T-helper 2 cell (primary cell): ENCODE measurements at places on chromosomes 7 and 10.

DNA sequence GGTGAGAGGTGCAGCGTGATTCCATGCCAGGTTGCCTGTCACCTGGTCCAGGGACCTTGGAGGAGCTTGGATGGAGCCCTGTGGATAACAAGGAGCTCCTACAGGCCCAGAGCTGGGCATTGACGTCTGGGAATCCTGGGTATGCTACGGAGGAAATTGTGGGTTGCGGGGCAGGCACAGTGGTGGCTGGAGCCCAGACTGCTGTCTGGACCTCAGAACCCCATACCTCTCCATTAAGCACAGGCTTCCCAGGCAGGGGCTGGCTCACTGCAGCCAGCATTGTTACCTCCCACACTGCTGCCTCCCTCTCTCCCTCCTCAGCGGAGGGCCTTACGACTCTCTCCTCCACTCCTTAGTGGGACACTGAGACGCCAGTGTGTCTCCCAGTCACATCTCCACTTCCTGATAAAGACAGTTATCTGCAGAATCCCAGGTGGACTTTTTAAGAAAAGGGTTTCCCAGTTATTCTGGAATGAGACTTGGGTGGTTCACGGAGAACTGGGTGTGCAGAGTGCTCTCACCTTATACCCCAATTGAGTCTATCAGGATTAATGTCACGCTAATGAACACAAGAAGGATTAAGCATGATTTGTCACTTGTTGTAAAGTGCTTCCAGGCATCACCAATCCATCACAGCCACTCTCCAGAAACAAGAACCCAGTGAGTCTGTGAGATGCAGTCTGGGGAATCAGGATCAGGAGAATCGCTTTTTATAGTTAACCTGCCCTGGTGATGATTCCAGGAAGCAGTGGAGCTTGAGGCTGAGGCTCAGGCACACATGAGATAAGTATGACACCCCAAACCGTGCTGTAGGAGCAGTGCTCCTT is 309.4 kb downstream of the RPS24 start:
- DNase-seq: no peak

DNA sequence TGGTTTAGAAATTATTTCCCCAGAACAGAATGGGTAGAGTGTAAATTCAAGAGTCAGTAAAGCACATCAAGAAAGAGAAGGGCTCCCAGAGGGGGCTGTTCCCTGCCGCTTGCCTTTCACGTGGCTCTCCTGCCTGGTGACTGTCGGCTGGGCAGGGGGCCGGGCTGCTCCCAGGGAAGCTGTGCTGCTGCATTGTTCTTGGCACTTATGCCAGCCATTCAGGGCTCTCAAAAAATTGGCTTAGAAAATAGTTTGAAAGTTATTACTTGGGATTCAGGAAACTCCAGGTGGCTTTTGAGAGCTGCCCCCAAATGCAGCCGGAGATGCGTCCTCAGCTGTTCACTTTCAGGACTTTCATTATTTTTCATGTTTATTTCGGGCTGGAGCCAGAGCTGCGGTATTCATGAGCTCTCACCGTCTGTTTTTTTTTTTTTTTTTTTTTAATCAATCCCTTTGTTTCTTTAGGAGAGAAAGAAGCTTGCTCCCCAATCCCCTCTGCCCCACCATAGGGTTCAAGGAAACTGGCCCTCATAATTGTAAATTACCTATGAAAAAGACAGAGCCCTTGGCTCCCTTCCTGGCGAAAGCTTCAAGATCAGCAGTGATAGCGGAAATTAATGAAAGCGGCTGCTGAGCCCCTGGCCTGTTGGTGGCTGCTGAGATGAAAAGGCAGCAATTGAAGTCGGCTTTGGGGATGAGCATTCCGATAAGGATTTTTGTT is 94.1 kb downstream of the SORCS3 start:
- DNase-seq: no peak

- no peak for DNase-seq
These were observed 142.6 kb upstream of the COL1A2 start for GRCh38 chr7:94252124-94252523.

- no peak for DNase-seq
These were observed 35.8 kb upstream of the GNAI1 start for GRCh38 chr7:80098795-80099194.

DNA sequence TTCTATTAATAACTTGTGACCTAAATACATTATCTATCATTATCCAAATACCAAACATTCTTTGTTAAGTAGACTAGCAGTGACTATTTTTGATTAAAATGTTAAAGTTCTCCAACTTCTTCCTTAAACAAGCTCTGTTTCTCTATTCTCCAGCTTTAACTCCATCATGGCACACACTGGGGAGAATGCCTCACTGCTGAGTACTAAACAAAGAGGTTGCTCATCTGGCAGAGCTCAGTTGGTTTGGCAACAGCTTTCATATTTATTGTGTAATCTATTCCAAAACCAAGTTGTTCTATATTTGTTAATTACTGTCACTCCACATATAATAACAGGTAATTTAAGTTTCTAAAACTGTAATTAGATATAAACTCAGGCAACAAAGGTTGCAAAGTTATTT is 89.6 kb downstream of the USP6NL start:
- DNase-seq: no peak

DNA sequence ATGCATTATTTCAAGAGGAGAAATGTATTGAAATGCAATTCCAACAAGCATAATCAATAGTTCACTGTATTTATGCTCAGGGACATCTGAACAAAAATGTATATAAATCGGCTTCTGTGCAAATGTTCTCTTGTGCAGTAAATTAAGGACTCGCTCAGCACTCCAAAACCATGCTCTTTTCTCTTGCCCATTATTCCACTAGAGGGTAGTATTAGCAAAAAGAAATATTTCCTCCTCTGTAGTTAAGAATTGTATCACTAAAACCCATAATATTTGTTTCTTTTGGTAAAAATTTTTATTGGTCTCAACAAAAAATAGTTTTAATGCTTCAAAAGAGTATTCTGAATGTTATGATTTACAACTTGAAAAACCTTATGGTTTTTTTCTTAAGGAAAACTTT is 803.1 kb downstream of the PCDH15 start:
- no peak for DNase-seq

DNA sequence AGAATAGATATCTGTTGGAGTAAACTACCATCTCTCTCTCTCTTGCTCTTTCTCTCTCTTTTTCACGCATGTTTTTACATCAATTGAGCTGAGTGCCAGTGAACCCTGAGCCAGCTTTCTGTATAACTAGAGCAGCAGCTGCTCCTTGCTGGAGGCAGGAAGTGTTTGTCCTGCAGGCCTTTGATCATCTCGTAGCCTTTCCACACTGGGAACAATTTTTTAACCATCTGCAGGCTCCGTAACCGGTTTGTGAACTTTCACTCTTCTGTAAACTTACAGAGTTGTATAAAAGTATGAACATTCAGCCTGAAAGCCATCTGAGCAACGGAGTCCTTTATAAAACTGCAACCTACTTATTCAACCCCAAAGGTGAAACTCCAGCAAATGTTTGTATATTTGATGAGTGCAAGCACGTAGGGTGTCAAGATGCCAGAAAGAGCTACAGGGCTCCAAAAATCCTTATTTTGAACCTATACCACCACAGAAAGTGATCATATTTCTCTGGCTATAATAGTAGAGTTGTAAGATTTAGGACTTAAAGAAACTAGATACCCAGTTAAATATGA is 162.8 kb upstream of the NFE2L3 start:
- no peak for DNase-seq

GRCh38 chr10:124225029-124225466 is 131.7 kb upstream of the CHST15 start:
- no peak for DNase-seq

- no peak for DNase-seq
These were observed 43.6 kb upstream of the KLF6 start for GRCh38 chr10:3828404-3829155.

DNA sequence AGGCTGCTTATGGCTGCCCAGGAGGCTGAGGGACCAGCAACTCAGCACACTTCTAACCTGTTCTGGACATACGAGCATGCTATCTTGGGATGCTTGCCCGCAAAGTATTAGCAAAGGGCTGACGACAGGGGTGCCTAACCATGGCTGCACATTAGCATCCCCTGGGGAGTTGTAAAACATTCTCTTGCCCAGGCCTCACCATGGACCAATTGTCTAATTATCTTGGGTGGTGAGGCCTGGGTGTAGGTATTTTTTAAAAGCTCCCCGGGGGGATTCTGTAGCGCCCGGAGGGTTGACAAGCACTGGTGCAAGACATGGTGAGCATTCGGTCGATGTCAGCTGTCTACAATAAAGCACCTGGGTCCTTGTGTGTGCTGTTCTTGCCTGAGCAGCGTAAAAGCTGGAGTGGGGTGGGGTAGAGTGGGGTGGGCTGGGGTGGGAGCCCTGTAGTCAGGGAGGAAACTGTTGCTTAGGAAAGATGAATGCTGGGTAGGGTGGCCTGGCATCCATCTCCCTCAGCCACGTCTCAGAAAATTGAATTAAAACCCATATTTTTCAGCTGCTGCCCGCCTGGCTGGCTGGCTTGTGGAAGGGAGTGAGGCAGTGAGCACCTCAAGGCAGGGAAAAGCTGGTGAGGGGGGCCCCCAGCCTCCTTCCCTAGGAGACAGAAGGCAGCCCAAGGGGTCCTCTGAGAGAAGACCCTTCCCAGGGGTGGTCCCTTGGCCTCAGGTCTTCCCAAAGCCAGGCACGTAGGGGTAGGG is 2.9 kb upstream of the ADCYAP1R1 start:
- no peak for DNase-seq

GRCh38 chr7:29629507-29629906 is 65.9 kb downstream of the PRR15 start:
- DNase-seq: no peak

GRCh38 chr7:25109276-25109675 is 15.8 kb downstream of the CYCS start:
- DNase-seq: no peak

DNA sequence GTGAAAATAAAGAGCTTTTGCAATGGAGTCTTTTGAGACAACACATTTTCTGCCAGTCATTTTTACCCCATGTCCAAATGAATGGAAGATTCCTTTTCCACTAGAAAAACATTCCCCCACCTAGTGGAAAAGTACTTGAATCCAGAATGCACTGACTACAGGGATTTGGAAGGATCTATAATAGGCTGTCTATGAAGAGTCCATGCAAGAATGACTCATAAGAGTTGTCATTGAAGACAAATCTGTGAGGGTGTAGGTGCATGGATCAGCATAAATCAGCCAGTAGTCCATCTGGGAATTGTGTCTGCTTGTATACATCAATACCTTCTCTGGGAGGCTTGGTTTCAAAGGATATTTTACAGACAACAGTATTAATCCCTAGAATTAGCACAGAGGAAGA is 32.5 kb upstream of the TRUB1 start:
- no peak for DNase-seq

GRCh38 chr7:118179191-118179590 is 4.8 kb upstream of the LSM8 start:
- no peak for DNase-seq

- DNase-seq: no peak
These were observed 880.6 kb downstream of the LRMDA start for GRCh38 chr10:76311752-76312636.

DNA sequence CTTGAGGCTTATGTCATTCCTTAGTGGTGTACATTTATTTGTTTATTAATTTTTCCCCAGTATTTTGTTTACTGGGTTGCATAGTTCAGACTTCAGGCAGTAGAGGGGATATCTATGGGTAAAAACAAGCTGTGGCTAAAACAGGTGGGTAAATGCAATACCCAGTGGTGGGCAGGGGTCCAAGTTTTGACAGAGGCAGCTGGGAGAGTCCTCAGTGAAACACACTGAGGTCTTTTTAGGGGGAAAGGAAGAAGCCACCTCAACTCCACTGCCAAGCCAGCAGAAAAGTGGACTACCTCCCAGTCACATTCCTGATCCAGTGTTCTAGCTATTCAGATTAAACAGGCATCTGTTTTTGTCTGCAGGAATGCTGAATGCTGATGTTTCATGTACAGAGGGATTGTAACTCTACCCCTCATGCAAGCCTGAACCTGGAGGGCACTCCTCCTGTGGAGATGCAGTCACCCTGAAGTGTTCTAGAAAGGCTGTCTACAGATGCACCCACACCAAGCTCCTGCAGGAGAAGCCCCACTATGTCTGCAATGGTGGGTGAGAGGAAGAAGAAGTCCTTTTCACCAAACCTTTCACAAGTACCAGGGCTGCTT is 757.8 kb downstream of the INHBA start:
- DNase-seq: no peak

DNA sequence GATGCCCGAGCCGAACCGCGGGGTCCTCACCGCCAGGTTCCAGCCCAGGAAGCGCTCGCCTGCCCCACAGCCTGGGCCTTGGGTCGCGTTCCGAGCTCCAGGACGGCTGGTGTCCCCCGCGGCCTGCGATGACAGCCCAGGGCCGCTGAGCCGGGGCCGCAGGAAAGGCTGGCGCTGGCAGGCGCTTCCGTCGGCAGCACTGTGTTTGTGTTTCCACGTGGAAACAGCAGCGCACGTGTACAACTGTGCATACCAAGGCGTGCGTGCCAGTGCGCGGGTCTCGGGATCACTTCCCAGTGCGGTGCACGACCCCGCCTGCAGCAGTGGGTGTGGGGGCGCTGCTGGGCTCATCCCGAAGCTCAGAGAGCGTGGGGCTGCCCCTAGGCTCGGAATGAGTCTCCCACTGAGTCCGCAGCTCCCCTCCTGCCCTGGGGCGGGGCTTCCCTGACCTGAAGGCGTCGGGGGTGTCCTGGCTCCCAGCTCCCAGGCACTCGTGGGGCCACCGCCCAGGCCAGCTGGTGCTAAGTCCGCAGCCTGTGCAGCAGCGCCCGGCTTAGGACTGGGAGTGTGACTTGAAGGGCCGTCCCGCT is 17.2 kb downstream of the AP5Z1 start:
- no peak for DNase-seq

DNA sequence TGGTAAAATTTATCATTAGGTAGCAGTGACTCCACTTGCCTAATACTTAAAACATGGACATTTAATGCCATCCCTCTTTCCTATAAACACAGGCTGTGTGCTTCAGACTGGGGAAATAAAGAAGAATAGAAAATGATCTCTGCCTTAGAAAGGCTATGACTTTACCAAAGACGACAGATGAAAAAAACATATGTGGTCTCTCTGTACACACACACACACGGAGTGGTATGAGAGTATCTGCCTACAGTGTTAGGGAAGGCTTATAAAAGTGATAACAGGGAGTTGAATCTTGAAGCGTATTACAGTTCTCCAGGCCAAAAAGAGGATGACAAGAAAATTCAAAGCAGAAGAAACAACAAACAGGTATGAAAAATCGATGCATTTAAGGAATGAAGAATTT is 38.2 kb downstream of the MINDY3 start:
- no peak for DNase-seq

DNA sequence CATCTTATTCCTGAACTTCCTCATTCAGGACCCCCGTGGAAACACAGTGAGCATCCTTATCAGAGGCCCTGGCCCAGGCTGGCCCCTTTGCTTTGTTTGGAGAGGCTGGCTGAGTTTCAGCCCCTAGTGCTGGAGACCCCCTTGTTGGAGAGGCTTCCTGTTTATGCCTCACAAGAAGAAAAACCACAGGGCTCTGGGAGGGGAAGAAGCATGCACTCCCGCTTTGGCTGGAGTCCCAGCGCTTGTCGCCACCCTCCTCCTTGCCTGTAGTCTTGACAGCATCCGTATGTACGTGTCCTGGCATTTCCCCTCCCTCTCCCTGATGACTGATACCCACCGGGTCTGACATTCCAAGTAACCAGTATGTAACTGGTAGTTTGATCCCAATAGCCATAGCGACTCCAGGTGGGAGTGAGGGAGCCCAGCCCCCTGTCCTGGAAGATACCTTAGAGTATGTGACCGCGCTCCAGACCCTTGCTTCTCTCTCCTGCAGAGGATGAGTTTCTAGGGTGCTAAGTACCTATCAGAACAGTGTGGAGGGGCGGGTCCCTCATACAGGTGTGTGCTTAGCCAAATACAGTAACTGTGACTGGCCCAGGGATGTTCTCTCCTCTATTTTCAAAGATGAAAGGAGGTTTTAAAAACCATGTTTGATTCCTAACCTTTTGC is 6.9 kb upstream of the ATP6V0E2 start:
- DNase-seq: no peak
